ENCODE measurements at places on chromosomes 7 and 10. TPM values are rescaled to one million over a fixed set of nuclear protein-coding genes. Genes with fewer than 3 reads are reported as not detected.

DNA sequence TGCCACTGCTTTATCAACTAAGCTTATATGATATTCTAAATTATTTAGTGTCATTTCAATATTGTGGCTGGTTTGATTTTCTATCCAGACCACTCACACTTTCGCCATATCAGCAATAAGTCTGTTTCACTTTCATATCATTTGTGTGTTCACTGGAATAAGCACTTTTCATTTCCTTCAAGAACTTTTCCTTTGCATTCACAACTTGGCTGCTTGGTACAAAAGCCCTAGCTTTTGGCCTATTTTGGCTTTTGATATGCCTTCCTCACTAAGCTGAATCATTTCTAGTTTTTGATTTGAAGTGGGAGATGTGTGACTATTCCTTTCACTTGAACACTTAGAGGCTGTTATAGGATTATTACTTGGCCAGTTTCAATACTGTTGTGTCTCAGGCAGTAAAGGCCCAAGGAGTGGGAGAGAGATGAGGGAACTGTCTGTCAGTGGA, 120.9 kb upstream of the NAMPT start:
- DNase-seq, result no peak

GRCh38 chr7:44764081-44764480, 15.4 kb downstream of the ZMIZ2 start:
- no peak for DNase-seq

GRCh38 chr7:101410743-101411507, 48.2 kb downstream of the COL26A1 start:
- DNase-seq, result peak; percentile 26

DNA sequence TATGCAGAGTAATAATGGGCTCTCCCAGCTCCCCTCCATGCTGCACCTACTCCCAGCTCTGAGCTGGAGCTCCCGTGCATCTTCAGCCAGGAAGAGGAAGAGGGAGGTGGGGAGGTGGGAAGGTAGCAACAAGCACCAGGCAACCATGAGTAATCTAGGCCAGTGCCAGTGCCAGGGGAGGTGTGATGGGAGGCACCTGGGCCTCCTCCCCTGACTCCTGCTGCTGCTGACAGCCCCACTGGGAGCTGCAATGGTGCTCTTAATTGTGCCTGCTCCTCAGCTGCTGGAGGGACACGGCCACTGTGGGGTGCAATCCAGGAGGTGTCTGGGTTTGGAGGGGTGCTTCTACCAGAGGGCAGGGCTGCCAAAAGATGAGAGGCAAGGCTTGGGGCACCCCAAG, 243.0 kb downstream of the PLXNA4 start:
- DNase-seq, result no peak

GRCh38 chr10:1299041-1299726, 243.0 kb downstream of the WDR37 start:
- no peak for DNase-seq

GRCh38 chr10:124595143-124595883, 133.7 kb downstream of the LHPP start:
- DNase-seq, result peak; percentile 12

DNA sequence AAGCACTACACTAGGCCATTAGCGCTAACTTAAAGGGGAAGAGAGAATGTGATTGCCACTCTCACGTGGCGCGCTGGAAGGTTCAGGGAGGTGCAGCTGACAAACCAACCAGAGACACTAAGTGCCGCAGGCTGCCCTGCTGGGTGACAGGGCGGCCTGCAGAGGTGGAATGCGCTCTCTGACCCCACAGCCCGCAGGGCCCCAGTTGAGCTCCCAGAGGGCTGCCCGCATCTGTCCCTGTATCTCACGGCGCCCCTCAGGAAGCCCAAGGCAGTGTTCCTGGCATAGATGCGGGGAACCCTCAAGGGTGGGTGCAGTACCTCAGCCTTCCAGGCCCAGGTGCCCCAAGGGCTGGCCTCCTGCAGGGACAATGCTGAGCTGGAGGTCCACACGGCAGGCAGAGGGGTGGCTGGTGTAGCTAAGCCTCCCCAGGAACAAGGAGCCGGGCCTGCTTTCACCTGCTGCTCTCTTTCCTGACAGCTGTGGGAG, 66.6 kb downstream of the CALML3 start:
- DNase-seq, result no peak

- no peak for DNase-seq
Observed at GRCh38 chr7:158869876-158870275, 13.5 kb downstream of the DYNC2I1 start.

DNA sequence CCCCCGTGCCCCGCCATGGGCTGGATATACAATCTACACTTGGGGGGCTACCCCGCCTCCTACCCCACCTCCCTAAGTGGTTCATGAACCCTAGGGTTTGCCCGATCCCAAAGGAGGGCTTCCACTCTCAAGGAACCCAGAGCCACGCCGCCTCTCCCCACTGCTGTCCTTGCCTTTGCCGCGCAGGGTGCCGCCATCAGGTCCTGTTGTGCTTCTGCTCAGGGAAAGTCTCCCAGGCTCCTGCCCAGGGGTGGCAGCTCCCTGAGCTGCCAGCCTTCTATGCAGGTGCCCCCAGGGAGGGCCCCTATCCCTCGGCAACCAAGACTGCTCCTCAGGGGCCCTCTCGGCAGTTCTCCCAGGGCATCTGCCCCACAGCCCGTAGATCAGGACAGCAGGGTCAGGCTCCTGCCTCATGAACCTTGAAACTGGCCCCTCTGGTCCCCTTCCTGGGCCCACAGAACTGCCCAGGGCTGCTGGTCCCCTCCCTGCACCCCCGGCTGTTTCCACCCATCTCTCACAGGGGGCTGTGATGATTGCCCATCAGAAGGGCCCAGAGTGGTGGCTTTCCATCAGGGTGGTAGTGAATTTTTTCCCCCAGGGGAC, 13.0 kb upstream of the PCBD1 start:
- DNase-seq, result no peak

DNA sequence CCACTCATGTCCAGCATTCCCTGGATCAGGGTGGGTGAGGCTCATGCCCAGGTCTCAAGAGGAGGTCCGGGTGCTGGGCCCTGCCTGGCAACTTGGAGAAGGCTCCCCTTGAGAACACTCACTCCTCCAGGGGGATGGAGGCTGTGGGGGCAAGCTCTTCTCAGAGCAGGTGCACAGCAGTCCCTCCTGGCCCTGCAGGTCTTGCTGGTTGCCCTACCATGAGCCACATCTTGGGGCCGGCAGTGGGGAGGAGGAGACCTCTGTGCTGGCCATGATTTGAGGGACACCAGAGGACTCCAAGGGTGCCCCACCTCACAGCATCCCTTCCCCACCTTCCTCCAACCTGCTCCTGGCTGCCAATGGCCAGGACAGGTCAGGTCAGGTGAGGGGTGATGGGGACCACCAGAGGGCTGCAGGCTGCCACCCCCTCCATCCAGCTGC, 87.4 kb upstream of the RET start:
- DNase-seq, result no peak

GRCh38 chr7:32154797-32155196, 84.6 kb upstream of the PDE1C start:
- no peak for DNase-seq

DNA sequence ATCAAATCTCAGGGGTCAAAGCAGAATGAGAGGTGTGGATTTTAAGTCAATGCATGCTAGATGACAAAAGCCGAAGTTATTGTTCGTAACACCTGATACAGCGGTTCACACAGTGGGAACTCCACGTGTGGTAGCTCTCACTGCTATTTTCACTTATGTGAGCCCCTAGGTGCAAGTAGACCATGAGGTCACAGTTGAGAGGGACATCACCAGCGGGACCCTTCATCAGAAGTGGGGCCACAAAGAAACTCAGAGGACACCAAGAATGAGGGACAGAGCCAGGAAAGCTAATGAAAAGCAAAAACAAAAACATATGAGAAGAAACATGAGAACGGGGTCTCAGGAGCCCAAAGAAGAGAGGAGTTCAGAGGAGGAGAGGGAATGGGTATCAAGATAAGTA, 63.5 kb downstream of the ADAM12 start:
- no peak for DNase-seq

- no peak for DNase-seq
Observed at GRCh38 chr10:121617176-121617575, 18.9 kb upstream of the FGFR2 start.

DNA sequence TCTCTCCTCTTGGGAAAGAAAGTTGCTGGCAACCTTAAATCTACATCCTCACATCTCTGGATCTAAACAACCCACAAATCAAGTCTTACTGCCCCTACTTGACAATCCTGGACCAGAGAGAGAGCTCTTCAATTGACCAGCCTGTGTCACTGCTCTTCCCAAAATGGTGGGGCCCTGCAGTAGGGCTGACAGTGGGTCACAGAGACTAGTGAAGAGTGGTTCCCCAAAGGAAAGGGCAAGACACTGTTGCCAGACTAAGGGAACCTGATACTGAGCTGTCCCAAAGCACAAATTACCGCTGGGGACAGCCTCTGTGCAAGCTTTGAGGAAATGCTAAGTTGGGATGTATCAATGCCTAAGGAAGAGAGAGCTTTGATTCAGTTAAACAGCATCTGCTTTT, 4.5 kb upstream of the GPRIN2 start:
- DNase-seq, result no peak

DNA sequence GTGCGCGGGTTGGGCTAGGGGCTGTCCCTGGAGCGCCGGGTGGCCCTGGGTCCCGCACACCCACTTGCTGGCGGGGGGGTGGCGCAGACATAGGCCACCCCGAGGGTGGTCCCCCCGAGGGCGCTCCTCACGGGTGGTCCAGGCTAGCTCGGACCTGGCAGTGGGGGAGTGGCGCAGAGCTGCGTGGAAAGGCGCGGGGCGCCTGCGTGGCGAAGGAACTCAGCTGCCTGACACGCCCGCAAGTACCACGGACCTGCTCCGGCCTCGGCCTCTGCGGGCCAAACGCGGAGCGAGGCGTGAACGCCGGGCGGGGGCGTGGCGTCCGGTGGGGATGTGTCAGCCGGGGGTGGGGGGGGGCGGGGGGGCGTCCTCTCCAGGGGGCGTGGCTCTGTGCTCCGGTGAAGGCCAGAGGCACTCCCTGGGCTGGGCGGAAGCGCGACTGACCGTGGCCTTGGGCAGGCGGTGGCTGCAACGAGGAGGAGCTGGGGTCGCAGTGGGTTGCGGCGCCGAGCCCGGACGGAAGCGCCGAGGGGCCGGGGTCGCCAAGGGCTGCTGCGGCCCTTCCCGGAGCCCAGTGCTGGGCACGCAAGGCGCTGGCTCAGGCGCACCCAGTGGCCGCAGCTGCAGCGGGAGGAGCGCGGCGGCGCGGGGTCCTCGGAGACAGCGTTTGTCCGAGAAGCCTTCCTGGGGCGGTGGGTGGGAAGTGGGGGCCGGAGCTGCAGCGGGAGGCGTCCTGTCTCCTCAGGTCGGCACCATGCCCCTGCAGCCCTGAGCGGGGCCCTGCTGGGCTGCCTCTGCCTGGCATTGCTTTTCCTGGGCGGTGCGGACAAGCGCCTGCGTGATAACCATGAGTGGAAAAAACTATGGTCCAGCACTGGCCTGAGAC, 58.9 kb upstream of the NUPR2 start:
- no peak for DNase-seq

GRCh38 chr10:62185919-62186692, 82.5 kb downstream of the RTKN2 start:
- no peak for DNase-seq

DNA sequence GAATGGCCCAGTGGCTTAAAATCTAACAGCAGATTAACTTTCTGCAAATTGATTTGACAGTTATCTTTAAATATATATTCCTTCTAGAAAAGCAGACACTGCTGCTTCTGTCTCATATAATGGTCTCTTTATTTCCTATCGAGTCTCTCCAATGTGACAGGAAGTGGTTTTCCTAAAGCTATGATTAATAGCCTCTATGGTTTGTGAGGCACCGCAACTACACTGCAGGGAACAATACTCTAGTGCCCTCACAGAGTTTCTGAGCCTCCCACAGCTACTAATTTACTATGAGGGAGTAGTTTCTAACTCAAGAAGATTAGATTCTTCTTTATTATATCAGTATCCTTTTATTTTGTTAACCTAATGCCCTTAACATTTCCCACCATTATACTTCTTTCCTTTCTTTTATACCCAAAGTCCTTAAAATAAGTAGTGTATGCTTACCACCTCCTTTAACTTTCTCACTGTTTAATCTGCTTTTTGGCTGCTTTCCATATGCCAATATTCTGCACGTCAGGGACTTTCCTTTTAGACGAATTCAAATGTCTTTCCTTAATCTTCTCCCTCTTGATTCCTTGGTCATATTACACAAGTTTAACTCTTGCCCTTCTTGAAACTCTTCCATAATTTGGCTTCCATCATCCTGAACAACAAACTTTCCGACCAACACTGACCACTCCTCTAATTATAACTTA, 23.8 kb upstream of the AHR start:
- peak; percentile 86 for DNase-seq

GRCh38 chr7:98283127-98283886, 1.8 kb downstream of the BRI3 start:
- peak; percentile 73 for DNase-seq

DNA sequence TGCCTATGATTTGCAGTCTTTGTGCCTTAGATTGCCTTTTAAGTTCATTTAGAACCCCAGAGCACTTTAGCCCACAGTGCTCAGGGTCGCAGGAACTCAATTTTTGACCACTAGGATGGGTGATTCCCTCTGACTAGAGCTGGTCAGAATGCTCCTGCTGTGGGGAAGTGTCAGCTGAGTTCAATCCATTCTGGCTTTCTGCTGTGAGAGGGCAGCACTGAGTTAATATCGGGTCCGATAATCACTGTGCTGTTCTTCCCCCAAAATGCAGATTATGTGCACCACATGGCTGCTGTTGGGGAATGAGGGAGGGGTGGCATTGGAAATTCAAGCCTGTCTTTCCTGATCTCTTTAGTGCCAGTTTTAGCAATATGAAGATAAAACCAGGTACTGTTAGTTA, 886.4 kb downstream of the DNAJB9 start:
- no peak for DNase-seq

DNA sequence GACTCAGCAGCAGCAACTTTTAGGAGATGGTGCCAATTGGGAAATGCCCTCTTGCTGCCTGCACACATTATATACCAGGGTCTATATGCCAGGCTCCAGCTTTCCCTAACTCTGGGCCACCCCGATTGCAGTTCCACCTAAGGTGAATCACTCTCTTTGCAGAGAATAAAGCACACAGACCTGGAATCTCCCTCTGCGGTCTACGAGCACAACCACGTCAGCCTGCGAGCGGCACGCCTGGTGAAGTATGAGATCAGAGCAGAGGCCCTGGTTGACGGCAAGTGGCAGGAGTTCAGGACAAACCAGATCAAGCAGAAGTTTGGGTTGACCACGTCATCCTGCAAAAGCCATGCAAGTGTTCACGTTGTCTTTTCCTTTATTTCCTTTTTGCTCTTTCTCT, 38.2 kb upstream of the PLEKHA1 start:
- DNase-seq, result no peak

OR6V1 gene
- not detected for total RNA-seq

SYNPO2L gene
- 0.63 TPM for total RNA-seq

SFMBT2 gene
- not detected for total RNA-seq

ATRNL1 gene
- total RNA-seq, result 13.0 TPM

MYO3A gene
- total RNA-seq, result not detected

CALHM1 gene
- total RNA-seq, result not detected

MACC1 gene
- total RNA-seq, result 0.11 TPM

DGKI gene
- 4.2 TPM for total RNA-seq

PARD3 gene
- total RNA-seq, result 51.7 TPM

SCIN gene
- total RNA-seq, result 0.40 TPM

ZNF365 gene
- 6.2 TPM for total RNA-seq

All from LHCN-M2 (cell line).